ENCODE measurements at places on chromosomes 2 and 18.

GRCh38 chr2:235271936-235272335 is 221.9 kb upstream of the AGAP1 start:
- DNase-seq, result no peak

DNA sequence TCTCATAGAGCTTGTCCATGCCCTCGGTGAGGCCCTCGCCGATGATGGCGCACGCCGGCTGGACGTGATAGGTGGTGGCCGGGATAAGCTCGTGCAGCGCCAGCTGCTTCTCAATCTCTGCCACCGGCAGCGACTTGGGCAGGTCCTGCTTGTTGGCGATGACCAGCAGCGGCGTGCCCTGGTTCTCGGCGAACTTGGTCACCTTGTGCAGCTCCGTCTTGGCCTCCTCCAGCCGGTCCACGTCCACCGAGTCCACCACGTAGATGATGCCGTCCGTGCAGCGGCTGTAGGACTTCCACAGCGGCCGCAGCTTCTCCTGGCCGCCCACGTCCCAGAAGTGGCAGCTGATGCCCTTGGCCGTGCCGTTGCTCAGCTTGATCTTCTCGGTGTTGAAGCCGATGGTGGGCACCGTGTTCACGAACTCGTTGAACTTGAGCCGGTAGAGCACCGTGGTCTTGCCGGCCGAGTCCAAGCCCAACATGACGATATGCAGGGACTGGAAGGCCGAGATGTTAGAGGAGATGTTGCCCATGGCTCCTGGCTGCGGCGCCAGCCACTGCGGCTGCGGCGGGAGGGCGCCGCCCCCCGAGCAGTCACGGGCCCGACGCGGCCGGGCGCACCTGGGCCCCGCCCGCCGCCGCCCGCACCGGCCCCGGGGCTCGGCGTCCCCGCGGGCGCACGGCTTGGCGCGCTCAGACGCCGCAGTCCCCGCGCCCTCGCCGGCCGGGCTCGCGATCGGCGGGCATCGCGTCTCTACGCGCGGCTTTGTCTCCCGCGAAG is 636 bp downstream of the ARL4C start:
- peak; percentile 69 for DNase-seq

GRCh38 chr2:69247583-69247982 is 139.4 kb downstream of the GFPT1 start:
- no peak for DNase-seq

DNA sequence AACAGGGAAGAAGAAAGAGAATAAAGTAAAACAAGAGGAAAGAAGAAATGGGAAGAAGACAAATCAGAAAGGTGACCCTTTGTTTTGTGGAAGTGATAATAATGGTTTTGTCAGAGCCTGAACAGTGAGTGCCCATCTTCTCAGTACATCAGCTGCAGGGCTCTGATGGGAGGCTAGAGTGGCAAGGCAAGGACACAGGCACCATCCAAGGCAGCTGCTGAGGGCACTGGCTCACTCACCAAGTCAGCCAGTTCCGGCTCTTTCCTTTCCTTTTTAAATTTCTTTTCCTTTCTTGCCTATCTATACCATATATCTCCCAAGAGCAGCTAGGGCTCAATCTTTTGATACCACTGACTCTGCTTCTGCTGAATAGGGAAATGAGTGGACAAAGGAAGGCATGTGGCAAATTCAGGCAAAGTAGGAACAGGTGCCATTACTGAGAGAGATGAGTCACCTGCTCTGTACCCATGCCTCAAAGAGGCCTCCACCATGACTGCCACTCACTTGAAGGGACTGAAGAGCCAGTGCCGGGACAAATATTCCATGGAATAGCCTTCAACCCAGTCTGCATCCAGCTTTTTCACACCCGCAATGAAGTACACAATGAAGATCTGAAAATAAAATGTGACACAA is 6.2 kb downstream of the GGCX start:
- DNase-seq, result no peak

- DNase-seq, result no peak
Measured at GRCh38 chr2:173290518-173290917, 64.2 kb upstream of the CDCA7 start.

DNA sequence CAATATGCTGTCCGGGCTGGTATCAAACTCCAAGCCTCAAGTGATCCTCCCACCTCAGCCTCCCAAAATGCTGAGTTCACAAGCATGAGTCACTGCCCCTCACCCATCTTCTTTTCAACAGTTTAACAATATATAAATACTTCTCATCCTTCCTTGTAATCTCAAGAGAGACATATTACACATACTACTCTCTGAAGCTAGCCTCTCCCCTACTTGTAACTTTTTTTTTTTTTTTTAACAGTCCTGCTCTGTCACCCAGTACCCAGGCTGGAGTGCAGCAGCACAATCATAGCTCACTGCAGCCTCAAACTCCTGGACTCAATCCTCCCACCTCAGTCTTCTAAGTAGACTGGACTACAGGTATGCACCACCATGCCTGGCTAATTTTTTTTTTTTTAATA is 5.7 kb downstream of the GFPT1 start:
- peak; percentile 19 for DNase-seq

- DNase-seq, result no peak
Measured at GRCh38 chr2:172066394-172066886, 18.9 kb upstream of the DLX1 start.

DNA sequence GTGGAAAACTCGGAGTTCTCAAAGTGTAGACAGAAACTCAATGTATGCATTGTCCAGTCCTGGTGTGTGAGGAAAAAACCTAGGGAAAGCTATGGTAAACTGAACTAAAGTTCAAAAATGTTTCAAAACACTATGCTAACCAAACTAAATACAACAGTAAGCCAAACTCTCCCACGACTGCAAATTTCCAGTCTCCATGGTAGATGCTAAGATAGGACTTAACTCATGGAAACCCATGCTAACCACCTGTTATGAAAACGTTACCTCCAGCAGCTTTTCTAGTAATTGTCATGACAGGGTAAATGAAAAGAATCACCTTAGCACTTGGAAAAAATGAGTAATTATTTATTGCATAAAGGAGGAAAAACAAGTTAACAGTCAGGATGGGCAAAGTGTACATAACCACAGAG is 135.7 kb upstream of the EPC2 start:
- DNase-seq, result no peak

- no peak for DNase-seq
Measured at GRCh38 chr2:219447242-219448098, 12.8 kb downstream of the SPEG start.

- DNase-seq, result no peak
Measured at GRCh38 chr18:13175266-13175665, 43.3 kb upstream of the LDLRAD4 start.

- no peak for DNase-seq
Measured at GRCh38 chr2:11907190-11907589, 160.8 kb downstream of the LPIN1 start.

GRCh38 chr2:66481100-66481549 is 46.2 kb downstream of the MEIS1 start:
- peak; percentile 8 for DNase-seq

GRCh38 chr2:55452879-55453278 is 33.2 kb upstream of the CCDC88A start:
- no peak for DNase-seq

DNA sequence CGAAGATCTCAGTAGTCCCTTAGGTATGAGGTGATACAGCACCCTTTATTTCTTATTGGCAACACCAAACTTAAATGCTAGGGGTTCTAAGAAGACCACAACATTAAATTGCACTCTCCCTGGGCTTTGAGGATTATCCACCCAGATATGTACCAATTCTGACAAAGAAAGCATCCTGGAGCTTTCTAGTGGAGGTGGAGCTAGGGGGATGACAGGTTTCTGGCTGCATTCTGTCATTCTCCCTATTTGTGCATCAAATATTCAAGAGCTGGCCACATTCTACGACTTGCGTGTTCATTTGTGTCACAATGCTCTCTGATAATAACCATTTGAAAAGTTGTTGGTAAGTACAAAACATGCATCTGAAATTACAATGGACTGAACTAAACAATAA is 111.1 kb downstream of the CDH2 start:
- no peak for DNase-seq

- no peak for DNase-seq
Measured at GRCh38 chr18:21680161-21680560, 24.4 kb downstream of the ABHD3 start.

DNA sequence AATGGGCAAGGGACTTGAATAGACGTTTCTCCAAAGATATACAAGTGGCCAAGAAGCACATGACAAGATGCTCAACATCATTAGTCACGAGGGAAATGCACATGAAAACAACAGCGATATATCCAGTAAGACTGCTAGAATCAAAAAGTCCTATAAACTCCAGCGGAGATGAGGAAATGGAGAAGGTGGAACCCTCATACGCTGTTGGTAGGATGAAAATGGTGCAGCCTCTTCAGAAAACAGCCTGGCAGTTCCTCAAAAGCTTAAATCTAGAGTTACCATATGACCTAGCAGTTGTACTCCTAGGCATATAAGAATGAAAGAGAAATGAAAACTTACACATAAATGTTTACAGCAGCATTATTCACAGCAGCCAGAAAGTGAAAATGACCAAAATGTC is 48.1 kb downstream of the HPCAL1 start:
- DNase-seq, result no peak

DNA sequence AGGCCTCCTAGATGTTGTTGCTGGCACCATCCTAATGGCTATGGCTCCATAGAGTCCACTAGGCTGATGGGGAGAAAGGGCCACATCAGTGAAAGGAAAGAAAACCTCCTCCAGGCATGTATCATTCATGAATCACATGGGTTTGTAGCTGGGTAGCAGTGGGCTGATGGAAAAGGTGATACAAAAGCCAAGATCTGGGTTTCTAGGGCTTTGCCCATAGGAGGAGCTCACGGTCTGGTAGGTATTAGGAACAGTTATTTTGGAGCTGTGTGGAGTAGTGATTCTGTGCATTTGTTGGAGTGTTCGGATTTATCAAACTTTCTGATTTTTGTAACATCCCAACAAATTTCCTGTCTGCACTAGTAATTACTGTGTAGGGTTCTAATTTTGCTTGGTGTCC is 259.2 kb downstream of the SLC4A3 start:
- no peak for DNase-seq

DNA sequence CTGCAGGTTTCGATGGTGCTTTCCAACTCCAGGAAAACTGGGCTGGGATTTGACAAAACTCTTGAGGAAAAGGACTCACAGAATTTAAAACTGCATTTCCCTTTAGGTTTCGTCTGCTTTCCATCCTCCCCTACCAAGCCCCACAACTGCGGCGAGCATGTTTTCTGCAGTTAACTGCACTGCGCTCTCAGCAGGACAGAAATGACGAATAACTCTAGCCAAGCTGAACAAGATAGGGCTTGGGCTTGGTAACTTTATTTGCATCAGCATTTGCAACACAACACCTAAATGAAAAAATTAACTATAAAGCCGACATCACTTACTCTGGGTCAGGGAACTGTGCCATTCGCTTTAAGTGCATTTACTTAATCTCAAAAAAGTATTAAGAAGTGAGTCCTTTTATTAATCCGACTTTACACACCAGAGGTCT is 669 bp upstream of the PIKFYVE start:
- peak; percentile 27 for DNase-seq

Measured in urothelium cell line (cell line).